ENCODE measurements at places on chromosomes 2 and 18. TPM values are rescaled to one million over a fixed set of nuclear protein-coding genes. Genes with fewer than 3 reads are reported as not detected.

GRCh38 chr2:222792001-222792611 lies 68.7 kb upstream of the ACSL3 start:
- peak; percentile 73 for DNase-seq

ANKRD30B gene
- not detected for total RNA-seq

ALK gene
- 0.17 TPM for total RNA-seq

DNA sequence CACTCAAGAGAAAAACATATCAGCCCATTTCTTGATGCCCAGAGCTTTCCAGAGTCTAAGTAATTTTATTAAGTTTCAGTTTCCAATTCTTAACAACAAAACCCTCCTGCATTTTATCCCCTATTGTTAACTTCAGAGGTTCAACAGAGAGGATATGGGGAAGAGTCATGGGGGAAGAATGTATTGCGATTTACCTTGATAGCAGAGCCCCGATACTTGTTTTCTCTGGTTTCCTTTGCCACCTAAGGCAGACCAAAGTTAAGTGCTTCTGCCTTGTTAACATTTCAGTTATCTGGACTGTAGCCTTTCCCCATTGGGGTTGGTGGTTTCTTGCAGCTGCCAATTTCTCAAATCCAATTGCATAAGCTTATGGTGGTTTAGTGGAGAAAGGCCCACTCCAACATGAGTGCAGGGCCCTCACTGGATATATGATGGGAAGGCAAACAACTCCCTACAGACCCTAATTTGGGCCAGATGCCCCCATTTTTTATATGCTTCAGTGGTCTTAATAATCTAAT lies 82.0 kb upstream of the ITGB6 start:
- no peak for DNase-seq

DNA sequence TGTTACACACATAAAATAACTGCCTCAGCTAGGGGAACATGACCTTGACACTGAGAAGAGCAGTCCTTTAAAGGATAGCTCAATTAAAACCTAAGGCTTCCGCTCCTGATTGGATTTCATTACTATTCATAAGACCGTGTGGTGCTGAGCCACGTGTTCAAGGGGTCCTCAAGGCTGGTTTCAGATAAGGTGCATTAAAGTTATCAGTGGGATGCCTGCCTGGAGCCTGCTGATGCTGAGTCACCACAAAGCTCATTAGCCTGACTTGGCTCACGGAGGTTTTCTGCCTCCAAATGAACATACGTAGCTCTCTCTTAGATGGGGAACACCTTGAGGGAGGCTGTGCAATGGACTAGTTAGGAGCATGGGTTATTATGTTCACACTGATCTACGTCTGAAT lies 518.9 kb downstream of the TDRD15 start:
- DNase-seq, result no peak

- no peak for DNase-seq
Observed at GRCh38 chr18:23970161-23971096, 44.1 kb upstream of the TTC39C start.

GRCh38 chr18:4319738-4320677 lies 135.1 kb downstream of the DLGAP1 start:
- no peak for DNase-seq

LHCGR gene
- total RNA-seq, result not detected

PREB gene
- total RNA-seq, result 52.7 TPM

DNA sequence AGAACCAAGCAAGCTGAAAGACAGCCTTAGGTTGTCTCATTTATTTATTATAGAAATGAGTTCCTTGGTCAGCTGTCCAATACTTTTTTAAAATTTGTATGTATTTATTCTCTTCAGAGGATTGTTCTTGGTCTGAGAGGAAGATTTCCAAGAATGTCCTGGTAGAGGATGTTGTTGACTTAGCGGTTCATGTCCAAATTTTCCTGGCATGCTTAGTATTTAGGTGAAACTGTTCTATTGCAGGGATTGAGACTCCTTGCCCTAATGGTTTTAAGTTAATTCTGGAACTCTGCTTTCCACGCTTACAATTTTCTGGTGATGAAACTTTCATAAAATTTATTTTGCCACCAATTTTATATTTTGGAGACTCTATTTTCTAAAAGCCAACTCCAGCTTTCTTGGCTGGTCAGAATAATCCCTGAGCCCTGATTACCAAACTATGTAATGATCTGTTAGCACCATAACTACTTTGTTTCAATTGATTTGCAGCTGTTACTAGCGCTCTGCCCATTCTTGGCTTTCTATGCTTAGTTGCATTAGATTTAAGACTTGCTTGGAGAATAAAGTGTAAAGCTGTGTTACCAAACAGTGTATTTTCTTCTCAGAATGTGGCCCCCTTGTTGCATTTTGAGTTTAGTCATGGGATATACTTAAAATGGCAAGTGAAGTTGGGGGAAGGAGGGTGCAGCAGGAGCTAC lies 1868.8 kb upstream of the CELF4 start:
- no peak for DNase-seq

ABCG8 gene
- total RNA-seq, result not detected

GRCh38 chr18:31610286-31611205 lies 18.9 kb downstream of the TTR start:
- no peak for DNase-seq

- no peak for DNase-seq
Observed at GRCh38 chr2:3008561-3008960, 369.1 kb downstream of the EIPR1 start.

PER2 gene
- total RNA-seq, result 6.7 TPM

CHRNG gene
- not detected for total RNA-seq

- peak; percentile 87 for DNase-seq
Observed at GRCh38 chr2:98385050-98385699, 38.9 kb downstream of the CNGA3 start.

- no peak for DNase-seq
Observed at GRCh38 chr18:41940506-41941215, 14.4 kb upstream of the PIK3C3 start.

GRCh38 chr2:70928366-70928765 lies 7.3 kb upstream of the ATP6V1B1 start:
- no peak for DNase-seq

- DNase-seq, result no peak
Observed at GRCh38 chr2:223165423-223166214, 113.6 kb downstream of the KCNE4 start.

GNAL gene
- total RNA-seq, result 9.4 TPM

DNA sequence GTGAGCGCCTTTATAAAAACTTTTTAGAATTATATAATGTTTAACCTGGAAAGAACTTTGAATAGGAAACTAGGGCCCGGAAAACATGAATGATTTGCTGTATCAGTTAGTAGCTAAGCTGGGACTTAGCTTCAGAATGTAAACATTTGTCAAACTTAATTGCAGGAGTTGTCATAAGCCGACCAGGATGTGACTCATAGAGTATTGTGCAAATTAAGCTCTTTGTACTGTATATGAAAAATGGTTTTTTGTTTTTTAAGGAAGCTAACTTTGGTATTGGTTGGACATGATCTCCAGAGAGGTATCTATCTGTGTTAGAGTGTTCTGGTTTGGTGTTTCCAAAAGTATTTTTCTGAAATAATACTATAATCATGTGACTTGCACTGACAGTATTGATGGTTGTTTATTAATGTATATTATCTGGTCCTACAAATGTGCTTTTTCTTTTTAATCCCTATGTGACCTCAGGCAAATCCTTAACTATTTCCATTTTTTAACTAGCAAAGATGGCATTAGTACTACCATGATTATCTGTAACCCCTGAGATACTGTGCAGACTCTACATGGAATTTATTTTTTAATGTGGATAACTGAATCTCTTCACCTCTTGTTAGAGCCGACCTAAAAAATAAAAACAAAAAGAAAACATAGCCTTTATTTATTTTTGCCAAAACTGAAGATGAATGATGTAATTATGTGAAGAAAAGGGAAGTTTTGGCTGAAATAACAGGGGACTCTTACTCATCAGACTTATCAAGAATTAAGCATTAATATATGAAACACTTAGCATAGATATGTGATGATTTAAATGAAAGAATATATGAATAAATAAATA lies 11.7 kb downstream of the YIPF4 start:
- DNase-seq, result no peak

DNA sequence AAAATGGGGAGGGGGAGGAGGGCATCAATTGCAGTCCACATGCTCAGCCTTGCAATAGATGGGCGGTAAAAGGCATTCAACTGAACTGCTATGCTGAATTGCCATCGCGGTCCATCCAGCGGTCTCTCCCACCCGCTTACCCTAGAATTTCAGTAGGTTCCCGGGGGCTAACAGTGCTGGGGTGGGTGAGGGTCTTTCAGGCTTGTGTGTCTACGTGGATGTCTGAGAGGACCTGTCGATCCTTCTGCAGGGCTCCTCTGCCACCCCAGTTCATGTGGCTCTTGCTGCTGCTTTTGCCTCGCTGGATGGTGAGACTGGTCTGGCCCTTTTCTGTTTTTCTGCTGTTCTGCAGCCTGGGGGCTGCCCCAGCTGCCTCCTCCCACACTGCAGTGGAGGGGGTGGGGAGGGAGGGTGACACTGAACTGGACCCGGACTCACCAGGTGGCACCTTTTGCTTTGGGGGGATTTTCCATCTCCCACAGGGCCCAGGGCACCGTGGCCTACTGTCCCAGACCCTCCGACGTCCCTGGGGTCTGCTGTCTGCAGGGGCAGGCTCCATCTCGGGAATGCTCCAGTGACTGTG lies 14.1 kb downstream of the ACKR3 start:
- no peak for DNase-seq

- DNase-seq, result no peak
Observed at GRCh38 chr2:3102081-3102921, 275.3 kb downstream of the EIPR1 start.

GRCh38 chr2:53473236-53473635 lies 294.4 kb upstream of the CHAC2 start:
- DNase-seq, result no peak

HNMT gene
- 24.8 TPM for total RNA-seq

PLCD4 gene
- 0.97 TPM for total RNA-seq

- peak; percentile 63 for DNase-seq
Observed at GRCh38 chr18:76450452-76451395, 44.3 kb downstream of the ZNF516 start.

EFHD1 gene
- 8.4 TPM for total RNA-seq

GRCh38 chr2:8316356-8316755 lies 365.5 kb upstream of the ID2 start:
- no peak for DNase-seq

All from right cardiac atrium (tissue), 5 donors.